Vagina (tissue), 2 donors: ENCODE measurements at places on chromosomes 16 and 17. TPM values are rescaled to one million over a fixed set of nuclear protein-coding genes. Genes with fewer than 3 reads are reported as not detected.
A peak's percentile ranks its signal among the peaks of the same experiment; 100 is the strongest.

- no peaks in the 10 kb centered on the region for H3K27me3 ChIP-seq
- H3K4me1 ChIP-seq, result no peaks in the 10 kb centered on the region
- no peak for DNase-seq
- no peak overlapping the region for H3K4me3 ChIP-seq
- H3K27ac ChIP-seq, result no peak overlapping the region
Measured at GRCh38 chr17:32541640-32542039, 54.8 kb downstream of the CDK5R1 start.

- no peak overlapping the region for H3K27ac ChIP-seq
- no peak for DNase-seq
- no peaks in the 10 kb centered on the region for H3K36me3 ChIP-seq
Measured at GRCh38 chr16:50739031-50739430, 2.9 kb upstream of the CYLD start.

DNA sequence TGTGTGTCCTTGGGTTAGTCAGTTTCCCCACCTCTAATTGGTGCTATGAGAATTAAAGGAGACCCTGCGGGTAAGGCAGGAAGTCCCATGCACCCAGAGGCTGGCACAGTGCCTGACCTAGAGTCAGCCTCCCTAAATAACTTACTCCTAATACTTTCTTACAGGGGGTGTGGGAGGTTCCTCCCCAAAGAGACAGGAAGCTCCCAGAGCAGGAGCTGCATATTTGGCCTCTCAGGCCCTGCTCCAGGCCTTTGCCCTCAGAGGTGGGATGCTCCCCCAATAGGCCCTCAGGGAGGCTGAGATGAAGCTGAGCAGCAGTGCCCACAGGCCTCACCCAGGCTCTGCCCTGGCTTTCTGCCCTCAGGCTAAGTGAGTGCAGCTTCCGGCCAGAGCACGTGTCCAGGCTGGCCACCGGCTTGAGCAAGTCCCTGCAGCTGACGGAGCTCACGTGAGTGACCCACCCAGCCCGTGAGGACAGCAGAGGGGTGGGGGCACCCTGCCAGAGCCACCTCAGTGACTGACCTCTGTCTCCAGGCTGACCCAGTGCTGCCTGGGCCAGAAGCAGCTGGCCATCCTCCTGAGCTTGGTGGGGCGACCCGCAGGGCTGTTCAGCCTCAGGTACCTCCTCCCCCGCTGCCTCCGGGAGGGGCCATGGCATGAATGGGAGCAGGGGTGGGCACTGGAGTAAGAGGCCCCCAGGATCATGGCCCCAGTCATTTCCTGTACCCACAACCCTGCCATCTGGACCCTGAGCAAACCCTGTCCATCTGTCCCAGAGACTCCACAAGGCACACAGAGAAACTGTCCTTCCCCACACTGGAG is 31.1 kb upstream of the CPNE2 start:
- peak overlapping the region; percentile 68 for H3K27ac ChIP-seq
- H3K4me1 ChIP-seq, result peaks cover 11% of the 10 kb centered on the region
- no peaks in the 10 kb centered on the region for H3K36me3 ChIP-seq
- no peaks in the 10 kb centered on the region for H3K27me3 ChIP-seq

PDE6G gene
- not detected for total RNA-seq

GRCh38 chr17:19269106-19269505 is 31.9 kb downstream of the EPN2 start:
- no peak overlapping the region for H3K4me3 ChIP-seq
- no peak for DNase-seq
- H3K36me3 ChIP-seq, result no peaks in the 10 kb centered on the region
- peaks cover 96% of the 10 kb centered on the region for H3K4me1 ChIP-seq
- no peaks in the 10 kb centered on the region for H3K27me3 ChIP-seq
